CD4-positive, alpha-beta T cell treated with Interleukin-15 for 4 hours (primary cell): ENCODE measurements at places on chromosomes 12 and 14.
A peak's percentile ranks its signal among the peaks of the same experiment; 100 is the strongest.

GRCh38 chr12:78316136-78316535, 485.4 kb downstream of the NAV3 start:
- no peak for DNase-seq

DNA sequence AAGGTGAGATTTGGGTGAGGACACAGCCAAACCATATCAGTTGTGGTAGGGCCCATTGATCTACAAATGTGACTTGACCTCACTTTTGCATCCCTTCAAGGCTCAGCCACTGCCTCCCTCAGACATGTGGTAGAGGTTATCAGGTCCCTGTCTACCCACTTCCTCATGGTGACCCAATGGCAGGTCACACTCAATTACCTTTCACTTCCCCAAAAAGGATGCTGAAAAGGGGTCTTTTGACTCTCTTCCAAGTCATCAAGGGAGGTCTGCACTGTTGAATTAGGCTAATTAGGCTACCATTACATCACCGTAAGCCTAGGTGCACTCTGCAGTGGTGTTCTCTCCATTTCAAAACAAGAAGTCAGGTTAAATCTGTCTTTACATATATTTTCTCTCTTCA, 22.6 kb upstream of the DRAM1 start:
- no peak for DNase-seq

GRCh38 chr12:25942709-25943108, 15.8 kb upstream of the RASSF8 start:
- no peak for DNase-seq

DNA sequence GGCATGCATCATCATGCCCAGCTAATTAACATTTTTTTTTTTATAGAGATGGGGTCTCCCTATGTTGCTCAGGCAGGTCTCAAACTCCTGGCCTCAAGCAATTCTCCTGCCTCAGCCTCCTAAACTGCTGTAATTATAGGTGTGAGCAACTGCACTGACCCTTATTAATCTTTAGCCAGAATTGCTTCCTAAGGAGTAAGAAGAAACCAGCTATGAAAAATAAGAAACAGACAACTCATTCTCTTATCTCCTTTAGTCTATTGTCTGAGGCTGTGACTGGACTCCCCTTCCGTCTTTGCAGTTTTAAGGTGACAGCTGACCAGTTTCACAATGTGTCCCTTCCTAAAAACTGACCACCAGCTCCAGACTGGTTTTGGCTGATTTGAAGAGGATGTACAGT, 52.4 kb downstream of the EMP1 start:
- DNase-seq, result no peak

- DNase-seq, result no peak
Measured at GRCh38 chr14:78141590-78141989, 28.6 kb upstream of the NRXN3 start.

DNA sequence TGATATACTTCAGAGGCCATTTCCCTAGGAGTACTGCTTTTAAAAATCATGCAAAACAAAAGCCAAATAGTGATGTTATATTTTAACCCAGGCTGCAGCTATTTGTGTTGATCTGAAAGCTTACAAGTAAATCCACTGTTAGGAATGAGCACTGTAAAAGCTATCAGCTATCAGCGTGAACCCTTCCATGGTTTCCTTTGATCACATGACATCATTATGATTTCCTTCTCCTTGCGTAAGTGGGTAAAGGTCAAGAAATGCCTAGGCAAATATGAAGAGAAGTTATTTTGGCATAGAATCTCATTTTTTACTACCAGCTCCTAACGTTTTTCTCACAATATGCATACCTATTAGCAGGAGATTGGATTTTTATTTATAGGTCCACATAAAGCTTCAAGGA, 48.6 kb upstream of the CATSPERB start:
- DNase-seq, result no peak

GRCh38 chr14:53328841-53329240, 175.7 kb upstream of the DDHD1 start:
- no peak for DNase-seq

- DNase-seq, result no peak
Measured at GRCh38 chr14:74507840-74508239, 14.3 kb downstream of the ISCA2 start.

- no peak for DNase-seq
Measured at GRCh38 chr12:4483885-4484823, 38.5 kb upstream of the FGF6 start.

GRCh38 chr14:24556756-24557155, 19.3 kb downstream of the CTSG start:
- no peak for DNase-seq

- DNase-seq, result no peak
Measured at GRCh38 chr12:92504594-92504981, 198.2 kb upstream of the PLEKHG7 start.

- DNase-seq, result peak; percentile 16
Measured at GRCh38 chr12:111842556-111843396, 748 bp downstream of the MAPKAPK5 start.

DNA sequence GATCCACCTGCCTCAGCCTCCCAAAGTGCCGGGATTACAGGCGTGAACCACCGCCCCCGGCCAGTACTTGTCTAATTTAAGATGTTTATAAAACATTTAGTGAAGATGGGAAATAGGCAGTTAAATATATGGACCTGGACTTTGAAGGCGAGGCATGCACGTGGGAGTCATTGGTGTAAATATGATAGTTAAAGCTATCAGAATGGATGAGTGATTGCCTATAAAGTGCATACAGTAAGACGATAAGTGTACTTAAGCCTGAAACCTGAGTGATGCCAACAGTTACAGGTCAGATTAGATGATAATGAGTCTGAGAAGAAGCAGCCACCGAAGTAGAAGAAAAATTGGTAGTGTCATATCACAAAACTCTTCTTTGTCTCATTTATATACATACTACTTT, 11.5 kb downstream of the RAD51B start:
- no peak for DNase-seq

DNA sequence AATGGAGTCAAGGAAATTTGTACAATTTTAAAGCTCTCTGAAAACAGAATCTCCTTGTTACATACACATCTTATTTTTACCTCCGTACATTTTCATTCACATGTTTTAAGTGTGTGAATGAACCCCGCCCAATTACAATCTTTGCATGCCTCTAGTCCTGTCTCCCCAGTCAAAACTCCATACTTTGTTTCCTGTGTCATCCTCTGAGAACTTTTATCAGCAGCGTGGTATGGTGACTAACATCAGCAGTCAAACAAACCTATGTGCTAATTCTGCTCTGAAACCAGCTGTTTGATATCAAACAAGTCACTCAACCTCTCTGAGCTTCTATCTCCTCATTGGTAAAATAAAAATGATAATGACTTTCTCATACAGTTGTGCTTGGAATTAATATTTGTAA, 15.8 kb upstream of the ERGIC2 start:
- DNase-seq, result no peak

DNA sequence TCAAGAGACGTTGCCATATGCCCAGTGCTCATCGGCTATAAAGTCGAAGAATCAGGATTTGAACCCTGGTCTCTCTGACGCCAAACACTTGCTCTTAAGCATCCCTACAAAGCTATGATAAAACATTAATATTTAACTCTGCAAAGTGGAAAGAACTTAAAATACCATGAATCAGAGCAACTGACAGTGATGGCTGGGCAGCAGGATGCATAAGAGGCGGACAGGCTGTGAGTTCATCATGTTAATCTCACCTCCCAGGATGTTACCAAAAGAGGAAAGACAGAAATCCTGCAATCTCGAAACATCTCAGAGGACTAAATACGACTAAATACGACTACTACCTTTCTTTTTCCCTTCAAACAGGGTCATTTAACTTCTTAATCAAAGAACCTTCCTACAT, 5.8 kb downstream of the DICER1 start:
- no peak for DNase-seq

DNA sequence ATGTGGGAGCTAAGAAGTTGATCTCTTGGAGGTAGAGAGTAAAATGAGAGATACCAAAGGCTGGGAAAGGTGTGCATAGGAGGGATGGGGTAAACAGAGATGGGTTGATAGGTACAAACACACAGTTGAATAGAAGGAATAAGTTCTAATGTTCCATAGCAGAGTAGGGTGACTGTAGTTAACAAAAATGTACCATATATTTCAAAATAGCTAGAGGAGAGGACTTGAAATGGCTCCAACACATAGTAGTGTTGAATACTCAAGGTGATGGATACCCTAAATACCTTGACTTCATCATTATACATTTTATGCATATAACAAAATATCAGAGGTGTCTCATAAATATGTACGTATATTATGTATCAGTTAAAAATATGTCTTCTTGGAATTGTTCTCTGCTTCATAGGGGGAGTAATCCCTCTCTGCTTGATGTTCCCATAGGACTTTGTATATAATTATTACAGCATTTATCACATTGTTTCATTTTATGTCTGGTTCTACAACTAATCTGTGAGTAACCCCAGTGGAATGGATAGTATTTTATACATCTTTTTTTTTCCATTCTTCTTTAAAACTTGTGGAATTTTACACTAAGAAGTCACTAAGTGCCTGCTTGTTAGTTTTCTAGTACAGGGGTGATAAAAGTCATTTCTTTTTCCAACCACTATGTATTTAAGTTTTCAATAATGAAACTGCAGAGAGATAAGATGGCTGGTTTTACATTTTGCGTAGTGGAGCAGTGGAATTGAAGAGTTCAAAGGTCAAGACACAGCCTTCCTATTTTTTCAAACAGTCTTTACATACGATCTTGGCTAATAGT, 1940.0 kb upstream of the SEL1L start:
- DNase-seq, result no peak

GRCh38 chr14:72863216-72864006, 30.5 kb downstream of the DPF3 start:
- DNase-seq, result no peak

- DNase-seq, result no peak
Measured at GRCh38 chr12:111260732-111261131, 108.2 kb downstream of the PHETA1 start.

DNA sequence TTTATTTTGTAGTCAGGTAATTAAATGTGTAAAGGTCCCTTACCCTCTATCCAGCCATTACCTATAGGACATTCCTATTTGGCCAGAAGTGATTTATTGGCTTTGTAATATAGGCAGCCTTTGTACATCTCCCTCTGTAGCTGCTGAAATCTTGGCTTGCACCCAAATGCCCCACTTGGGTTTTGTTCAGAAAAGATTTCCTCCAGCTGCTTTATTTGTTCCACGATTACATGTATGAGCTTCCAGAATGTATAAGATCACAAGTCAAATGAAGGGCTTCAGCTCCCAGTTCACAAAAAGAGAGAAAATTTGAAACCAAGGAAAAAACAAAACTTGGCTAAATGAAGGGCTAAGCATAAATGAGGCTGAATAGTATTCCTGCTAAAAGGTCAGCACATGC, 103.4 kb downstream of the EFCAB11 start:
- DNase-seq, result no peak

- no peak for DNase-seq
Measured at GRCh38 chr14:59271734-59272133, 83.3 kb downstream of the DAAM1 start.

GRCh38 chr12:115160271-115161128, 476.5 kb upstream of the TBX3 start:
- no peak for DNase-seq

DNA sequence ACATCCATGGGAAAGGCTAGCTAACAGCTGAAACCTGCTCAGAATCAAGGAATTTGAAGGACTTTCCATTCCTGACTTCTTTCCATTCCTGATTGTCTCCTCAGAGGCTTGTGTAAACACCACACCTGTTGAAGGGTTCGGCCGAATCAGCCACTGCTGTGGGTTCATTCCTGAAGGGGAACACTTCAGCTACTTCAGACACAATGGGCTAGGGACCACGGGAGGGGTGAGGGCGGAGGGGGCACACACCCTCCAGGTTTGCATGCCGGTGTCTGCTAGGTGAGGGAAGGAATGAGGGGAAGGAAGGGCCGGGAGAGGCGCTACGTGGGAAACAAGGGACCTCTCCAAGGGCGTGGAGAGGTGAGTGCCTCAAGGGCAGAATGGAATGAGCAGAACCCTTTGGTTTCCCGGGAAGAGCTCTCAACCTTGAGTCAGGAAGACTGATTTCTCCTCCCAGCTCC, 1.3 kb downstream of the GPRC5A start:
- no peak for DNase-seq

DNA sequence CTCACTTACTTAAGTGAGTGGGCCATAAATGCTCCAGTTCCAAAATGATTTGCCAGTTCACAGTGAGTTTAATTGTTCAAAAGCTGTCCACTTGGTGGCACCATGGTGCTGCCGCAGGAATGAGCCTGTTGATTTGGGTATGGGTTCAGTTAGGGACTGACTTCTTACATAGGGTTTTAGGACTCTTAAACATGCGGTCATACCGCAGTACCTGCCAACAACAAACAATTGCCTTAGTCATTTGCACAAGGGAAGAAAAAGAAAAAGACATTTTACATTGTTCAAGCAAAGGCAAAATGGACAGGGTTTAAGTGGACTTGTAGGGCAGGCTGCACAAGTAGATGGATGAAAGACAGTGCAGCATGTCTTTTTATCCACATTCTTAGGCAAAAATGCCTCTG, 80.0 kb upstream of the DBX2 start:
- DNase-seq, result peak; percentile 15

DNA sequence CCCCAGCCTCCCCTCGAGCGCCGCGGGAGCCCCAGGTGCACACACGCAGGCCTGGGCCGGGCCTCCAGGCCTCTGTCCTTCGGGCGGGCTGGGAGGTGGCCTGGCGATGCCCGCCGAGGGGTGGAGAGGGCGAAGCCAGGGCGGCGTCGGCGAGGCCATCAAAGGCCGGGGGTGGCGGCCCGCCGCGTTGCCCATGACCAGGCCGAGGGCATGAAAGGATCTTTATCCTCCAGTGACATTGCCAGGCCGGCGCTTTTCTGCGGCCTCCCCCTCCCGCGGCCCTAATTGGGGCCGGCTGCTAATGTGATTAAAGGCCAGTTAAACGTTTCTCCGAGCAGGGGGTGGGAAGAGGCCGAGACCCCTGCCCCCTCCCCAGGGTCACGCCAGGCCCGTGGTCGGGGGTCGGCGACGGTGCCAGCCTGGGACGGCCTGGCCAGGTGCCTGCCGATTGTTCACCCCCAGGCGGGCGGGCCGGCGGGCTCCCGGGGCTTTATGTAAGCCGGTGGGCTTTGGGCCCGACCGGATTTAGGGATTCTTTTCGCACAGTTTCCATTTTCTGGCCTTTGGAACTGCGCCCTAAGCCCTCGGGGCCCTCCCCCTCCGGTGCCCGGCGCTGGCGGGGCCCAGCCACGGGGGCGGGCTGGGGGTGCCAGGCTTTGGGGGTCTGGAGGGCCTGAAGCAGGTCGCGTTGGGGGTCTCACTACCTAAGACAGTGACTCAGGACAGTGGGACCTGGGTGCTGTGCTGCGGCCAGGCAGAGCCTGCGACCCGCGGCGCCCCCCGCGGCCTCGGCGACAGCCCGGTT, 103.2 kb upstream of the DIO3 start:
- no peak for DNase-seq

DNA sequence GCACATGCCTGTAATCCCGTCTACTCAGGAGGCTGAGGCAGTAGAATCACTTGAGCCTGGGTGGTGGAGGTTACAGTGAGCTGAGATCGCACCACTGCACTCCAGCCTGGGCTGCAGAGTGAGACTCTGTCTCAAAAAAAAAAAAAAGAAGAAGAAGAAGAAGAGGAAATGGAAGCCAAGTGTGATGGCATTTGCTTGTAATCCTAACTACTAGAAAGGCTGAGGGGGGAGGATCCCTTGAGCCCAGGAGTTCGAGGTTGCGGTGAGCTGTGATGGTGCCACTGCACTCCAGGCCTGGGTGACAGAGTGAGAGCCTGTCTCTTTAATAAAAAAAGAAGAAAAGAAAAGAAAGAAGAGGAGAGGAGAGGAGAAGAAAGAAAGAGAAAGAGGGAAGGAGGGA, 52.1 kb downstream of the LGMN start:
- DNase-seq, result no peak
